T47D (cell line): ENCODE measurements at places on chromosomes 1 and 21.

GRCh38 chr1:226653311-226653921 lies 85.7 kb downstream of the ITPKB start:
- no peak for DNase-seq

DNA sequence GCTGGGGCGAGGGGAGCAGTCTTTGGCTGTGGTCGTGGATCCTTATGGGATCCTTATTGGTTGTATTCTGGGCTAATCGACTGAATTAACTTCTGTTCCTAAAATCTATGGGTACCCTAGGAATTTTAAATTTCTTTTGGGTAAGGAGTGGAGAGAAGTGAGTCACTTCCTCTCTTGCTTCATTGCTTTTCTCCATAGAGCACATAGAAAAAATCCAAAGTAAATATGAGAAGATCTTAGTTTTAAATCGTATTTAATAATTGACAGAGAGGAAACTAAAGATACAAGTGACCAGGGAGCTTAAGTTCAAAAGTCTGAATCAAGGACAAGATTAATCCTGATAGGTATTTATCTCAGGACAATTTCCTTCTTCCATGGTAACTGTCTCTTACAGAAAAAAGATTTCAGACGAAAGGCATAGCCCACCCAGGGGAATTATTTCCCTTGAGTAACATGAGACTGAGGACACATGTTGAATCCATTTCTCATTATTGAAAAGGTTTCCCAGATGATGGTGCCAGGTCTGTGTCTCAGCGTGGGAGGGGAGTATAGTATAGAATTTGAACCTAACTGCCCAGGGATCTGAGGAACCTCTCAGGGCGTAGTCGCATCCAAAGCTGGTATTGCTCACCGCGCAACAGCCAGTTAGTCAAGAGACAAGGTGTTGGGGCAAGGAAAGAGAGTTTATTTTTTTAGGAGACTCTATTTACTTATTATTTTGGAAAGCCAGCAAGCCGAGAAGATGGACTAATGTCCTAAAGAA lies 28.7 kb upstream of the FASLG start:
- DNase-seq, result no peak

GRCh38 chr1:9341301-9341845 lies 48.7 kb downstream of the SPSB1 start:
- no peak for DNase-seq

DNA sequence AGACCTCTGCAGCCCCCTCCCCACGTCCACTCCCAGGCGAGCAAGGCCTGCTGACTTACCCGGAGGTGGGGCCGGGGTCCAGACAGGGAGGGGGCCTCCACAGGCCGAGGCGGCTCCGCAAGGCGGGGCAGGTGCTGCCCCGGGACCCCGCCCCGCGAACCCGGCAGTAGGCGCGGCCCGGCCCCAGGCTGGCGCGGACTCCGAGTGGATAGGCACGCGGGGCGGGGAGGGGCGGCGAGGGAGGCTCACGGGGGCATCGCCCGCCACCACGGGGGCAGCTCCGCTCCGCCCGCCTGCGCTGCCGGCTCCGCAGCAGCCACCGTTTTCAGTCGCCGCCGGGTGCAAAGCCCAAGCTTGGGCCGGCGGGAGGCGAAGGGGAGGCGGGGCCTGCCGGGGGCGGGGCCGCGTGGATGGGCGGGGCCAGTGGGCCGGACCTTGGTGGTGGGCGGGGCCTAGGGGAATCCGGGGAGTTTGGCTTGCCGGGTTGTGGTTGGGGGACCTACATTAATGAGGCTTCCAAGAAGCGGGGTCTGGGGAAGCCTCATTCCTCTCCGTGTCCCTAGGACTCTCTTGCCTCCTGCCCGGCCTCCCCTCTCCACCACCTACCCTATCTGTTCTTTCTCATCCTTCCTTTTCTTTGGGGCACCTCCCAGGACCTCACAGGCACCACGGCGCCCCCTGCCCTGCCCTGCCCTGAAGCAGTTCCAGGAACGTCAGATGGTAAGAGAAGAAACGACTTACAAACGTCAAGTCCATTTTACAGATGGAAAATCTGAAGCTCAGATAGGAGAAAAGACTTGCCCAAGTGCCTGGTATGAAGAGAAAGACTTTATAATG lies at the start of gene RIMS3:
Gene RIMS3, minus strand, starts transcription at position 348 of the 837 bp plus-strand sequence. CDS start 23,757 bp downstream, outside the sequence.
- DNase-seq, result peak; percentile 63

GRCh38 chr1:228076796-228077430 lies 5.6 kb upstream of the ARF1 start:
- no peak for DNase-seq

DNA sequence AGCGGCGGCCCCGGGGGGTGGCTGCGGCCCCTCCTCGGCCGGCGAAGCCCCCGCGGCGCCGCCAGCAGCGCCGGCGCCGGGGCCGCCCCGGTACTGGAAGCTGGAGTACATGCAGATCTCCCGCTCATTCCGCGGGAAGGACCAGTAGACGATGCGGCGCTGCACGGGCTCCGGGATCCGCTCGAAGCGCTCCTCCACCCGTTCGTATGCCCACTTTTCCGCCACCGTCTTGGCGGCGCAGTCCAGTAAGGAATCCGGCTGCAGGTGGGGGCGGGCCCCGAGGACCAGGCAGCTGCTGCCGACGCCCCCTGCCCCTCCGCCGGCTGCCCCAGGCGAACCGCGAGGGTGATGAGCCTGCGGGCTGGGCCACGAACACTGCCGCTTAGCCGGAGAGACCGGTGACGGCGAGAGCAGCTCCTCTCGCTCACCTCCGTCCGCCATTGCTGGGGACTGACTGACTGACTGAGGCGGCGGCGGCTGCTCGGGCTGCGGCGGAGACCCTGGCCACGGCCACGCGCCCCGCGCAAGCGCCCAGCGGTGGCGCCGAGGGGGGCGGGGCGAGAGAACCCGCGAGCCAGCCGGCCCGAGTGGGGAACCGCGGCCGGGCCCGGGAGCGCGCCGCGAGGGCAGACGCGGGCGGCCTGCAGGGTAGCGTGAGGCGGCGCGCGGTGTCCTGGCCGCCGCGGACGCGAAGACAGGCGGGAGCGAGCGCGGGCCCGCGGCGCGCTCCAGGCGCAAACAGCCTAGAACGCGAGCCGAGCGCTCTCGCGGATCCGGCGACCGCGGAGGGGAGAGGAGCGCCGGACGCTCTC lies at the start of gene ZSWIM5:
Gene ZSWIM5, minus strand, starts transcription at position 696 of the 812 bp plus-strand sequence. Its CDS starts 255 bp downstream, at position 441.
- peak; percentile 66 for DNase-seq

DNA sequence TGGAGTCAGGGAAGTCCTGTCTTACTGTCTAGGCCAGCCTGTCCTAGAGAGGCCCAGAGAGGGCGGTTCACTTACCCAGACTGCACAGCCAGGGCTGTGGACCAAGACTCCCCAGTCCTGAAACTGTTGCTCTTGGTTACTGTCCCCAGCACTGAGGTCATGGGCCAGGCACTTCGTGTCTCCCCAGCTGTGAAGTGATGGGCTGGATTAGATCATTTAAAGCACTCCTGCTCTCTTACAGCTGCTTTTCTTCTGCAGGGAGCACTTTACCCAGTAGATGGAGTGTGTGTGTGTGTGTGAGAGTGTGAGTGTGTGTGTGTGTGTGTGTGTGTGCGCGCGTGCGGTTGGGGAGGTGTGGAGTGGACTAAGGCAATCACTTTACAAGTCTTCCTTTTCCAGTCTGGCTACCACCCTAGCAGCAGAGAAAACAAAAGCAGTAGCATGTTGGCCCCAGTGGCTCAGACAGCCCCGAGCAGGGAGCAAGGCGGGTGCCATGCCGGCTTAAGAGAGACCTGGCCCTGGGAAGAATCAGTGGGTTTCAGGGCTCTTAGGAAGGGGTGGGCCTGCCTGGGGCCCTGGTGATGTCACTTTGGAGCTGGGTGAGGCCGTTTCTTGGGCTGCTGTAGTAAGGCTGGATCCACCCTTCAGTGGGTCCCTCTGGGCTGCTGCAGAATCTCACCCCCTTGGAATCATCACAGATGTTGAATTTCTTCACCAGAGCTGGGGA lies 2.4 kb downstream of the SPSB1 start:
- peak; percentile 57 for DNase-seq

- DNase-seq, result no peak
These were observed 54.7 kb downstream of the UMODL1 start for GRCh38 chr21:42125571-42126544.
